Activated naive CD8-positive, alpha-beta T cell treated with anti-CD3 and anti-CD28 coated beads, Interleukin-2, amount 50 U/mL, for 16 hours (primary cell): ENCODE measurements at places on chromosomes 7 and 10.

GRCh38 chr10:82908096-82908495 is 1033.1 kb downstream of the NRG3 start:
- DNase-seq: no peak

DNA sequence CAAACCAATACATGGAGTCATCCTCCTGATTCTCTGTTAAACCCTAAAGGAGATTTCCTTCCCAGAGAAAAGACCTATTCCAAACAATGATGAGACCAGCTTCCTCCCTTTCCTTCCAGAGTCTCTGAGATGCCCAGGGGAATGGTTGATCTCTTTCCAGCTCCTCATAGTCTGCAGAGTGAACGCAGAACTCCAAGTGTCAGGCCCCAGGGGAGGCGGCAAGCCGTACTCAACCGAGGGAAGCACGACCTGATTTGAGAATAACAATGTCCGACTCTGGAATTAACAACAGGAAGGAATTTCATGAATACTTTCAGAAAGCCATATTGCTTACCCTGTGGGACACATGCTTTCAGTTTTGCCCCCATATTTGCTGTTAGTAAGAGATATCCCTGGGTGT is 241.7 kb upstream of the GLI3 start:
- DNase-seq: no peak

DNA sequence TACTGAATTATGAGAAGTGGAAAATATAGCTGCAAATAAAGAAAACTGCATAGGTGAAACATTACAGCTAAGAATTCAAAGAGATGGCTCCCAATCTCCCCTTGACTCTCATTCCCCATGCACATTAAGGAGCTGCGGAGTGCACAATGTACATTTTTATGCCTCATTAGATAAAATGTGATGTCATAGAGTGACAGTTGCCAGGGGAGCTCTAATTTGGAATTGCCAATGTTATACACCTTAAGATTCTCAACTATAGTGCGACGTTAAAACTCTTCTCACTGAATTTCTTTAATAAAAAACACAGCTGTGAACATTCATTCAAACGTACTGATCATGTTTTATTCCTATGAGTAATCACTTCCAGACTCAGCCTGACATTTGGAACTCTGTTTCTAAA is 386.9 kb upstream of the CELF2 start:
- DNase-seq: no peak

- DNase-seq: no peak
These were observed 85.0 kb downstream of the SGMS1 start for GRCh38 chr10:50538555-50539398.

DNA sequence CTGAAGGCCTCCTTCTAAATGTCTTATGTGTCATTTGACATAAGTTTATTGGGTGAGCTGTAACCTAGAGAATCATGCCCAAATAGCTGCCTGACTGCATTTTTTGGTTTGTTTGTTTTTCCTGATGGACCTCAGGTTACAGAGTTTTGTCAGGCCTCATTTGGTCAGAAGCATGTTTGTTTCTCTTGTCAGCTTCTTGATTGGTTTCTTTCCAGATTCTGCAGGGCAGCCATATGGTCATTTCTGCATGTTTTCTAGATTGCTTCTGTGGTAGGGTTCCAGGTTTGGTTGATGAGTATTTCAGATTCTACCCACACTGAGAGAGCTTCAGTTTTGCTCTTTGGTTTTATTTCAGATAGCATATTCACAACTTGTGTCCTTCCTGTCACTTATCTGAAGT is 28.0 kb downstream of the GLCCI1 start:
- no peak for DNase-seq

GRCh38 chr10:124539935-124540641 is 78.5 kb downstream of the LHPP start:
- DNase-seq: peak; percentile 43

DNA sequence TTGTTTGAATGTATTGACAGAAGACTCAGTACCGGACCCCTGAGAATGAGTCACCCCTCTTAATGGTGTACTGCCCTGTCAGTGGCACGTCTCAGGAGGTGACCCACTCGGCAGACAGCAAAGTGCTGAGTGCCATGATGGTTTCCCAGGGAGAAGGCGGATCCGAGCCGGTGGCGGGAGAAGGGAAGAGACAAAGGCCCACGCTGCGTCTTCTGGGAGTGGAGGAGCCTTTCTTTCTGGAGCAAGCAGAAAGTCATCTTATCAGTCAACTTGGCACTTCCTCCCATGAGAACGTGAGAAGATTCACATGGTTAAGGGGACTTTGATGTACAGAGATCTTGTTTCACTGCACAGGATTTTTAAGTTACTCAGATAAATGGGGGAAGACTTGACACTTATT is 14.6 kb upstream of the PPP2R2D start:
- DNase-seq: no peak

GRCh38 chr10:61919646-61920215 is 18.2 kb downstream of the ARID5B start:
- DNase-seq: no peak

DNA sequence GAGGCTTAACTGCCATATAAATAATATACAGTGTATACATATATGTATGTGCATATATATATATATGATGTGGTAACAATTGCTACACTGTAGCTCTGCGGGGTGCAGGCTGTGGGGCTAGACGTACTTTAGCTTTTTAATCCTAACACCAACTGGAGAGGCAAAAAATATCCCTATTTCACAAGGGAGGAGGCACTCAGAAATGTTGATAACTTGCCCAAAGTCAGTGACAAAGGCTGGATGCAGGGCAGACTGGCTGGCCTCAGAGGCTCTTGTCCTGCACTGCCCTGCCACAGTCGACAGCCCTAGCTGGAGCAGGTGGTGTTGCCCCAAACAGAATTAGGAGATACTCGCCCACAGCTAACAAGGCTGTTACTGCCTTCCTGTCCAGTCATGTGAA is 1.5 kb upstream of the RELN start:
- DNase-seq: no peak

DNA sequence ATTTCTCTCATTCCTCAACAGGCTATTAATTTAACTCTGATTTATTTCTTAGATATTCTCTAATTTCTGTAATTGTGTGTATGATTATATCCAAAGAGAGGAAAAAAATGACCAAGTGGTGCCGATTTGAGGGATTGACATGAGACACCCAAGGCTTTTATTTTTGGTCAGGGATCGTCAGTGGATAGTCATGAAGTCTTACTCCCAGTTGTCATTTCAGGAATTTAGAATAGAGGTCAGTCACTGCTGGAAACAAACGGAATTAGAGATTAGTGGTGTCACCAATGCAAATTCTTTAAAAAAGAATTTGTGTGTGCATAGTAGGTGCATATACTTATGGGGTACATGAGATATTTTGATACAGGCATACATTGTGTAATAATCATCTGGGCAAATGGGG is 26.8 kb upstream of the AGR3 start:
- no peak for DNase-seq

- no peak for DNase-seq
These were observed 260.8 kb downstream of the SNX13 start for GRCh38 chr7:17679458-17679857.

DNA sequence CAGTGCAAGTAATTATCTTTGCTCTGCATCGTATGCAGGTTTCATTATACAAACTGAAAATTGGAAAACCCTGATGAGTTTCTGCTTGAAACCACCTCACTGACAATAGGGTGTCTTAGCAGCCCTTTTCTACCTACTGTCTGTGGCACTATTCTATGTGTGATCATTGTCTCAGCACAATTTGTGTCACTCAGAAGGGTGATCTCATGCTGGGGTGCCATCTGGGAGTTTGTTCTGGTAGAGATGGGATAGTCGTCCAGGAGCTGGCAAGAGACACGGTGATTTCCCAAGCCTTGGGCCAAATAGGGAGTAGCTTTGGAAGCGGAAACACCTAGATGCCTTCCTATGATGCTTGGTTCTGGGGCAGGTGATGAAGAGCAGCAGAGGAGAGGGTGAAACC is 186.3 kb downstream of the FRMD4A start:
- DNase-seq: no peak

DNA sequence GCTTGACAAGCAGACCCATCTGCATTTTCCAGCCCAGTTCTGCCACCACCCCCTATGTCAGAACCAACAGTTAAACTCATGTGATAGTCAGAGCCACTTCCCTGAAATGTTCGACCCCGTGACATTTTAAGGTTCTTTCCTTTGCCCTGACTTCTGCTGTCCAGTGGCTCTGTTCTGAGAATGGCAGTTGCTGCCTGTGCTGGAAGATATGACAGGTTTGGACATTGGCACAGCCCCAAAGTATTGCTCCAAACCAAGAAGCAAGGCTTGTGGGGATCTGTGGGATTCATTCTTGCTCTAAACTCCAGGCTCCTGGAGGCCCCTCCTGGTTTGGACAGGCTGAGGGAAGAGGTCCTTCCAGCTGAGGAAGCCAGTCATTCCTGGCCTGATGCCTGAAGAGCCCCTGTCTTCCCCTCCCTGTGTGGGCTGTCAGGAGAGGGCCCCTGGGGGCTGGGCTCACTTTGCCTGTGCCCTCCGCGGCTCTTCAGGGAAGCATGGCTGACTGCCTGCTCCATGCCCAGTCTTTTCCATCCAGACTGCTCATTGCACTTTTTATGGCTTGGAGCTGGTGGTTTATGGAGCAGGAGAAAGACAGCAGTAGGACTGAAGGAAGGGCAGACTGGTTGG is 138.0 kb downstream of the CDH23 start:
- DNase-seq: no peak

DNA sequence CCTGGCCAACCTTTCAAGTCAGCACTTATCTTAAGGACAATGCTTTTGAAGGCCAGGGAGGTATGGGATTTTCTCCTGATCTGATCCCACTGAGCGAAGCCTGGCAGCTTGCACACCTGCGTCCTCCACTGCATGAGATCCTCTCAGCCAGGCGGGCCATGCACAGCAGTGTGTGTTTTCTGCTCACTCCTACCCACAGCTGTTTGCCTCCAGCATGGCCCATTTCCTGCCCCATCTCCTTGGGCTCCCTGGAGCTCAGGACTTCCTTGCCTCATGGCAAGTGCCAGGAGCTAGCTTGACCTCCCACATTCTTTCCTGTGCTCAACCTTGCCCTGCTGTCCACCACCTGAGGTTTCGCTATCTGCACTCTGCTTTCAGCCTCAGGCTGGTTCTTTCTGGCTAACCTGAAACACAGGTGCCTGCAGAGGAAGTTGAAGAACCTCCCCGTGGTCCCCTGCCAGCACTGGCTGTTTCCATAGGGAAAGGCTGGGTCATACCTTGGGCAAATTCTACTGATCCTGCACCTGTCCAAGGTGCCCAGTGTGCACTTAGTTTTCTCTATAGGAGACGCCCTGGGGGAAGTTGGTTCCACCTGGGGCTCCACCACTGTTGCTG is 43.9 kb upstream of the EEPD1 start:
- DNase-seq: no peak

- DNase-seq: no peak
These were observed 36.6 kb downstream of the RHEB start for GRCh38 chr7:151482883-151483710.

DNA sequence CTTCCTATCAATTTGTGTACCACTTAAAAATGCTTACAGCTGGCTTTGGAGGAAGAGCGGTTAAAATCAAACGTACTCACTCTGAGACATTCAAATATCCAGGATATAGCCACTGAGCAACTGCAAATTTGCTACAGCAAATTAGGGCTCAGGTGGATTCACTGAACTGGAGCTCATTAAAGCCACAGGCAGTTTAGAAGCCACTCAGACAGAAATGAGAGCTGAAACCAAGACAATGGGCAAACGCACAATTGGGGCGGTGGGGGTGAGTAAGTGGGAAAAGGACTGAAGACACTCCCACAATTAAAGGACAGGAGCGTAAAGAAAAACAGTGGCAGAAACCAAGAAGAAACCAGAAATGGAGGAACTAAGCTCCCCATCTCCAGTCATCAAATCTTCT is 20.5 kb downstream of the MPP7 start:
- DNase-seq: no peak

GRCh38 chr7:128859232-128860157 is 3.2 kb upstream of the ATP6V1F start:
- DNase-seq: no peak

DNA sequence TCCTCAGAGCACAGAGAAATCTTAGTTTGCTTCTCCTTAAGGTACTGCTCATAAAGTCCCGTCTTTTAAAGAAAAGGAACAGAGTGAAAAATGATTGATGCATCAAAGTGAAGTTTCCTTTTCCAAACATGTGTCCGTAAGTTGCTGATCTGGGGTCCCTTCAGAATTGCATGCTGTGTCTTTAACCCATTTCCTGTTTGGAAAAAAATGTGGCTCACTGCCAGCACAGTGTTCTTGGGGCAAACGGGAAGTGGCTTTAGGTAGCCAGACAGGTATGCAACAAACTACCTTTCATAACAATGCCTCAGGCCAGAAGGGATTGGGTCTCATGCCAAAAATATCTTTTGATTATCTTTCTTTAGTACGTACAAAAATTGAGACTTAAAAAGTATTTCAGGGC is 50.9 kb downstream of the TFAM start:
- no peak for DNase-seq

DNA sequence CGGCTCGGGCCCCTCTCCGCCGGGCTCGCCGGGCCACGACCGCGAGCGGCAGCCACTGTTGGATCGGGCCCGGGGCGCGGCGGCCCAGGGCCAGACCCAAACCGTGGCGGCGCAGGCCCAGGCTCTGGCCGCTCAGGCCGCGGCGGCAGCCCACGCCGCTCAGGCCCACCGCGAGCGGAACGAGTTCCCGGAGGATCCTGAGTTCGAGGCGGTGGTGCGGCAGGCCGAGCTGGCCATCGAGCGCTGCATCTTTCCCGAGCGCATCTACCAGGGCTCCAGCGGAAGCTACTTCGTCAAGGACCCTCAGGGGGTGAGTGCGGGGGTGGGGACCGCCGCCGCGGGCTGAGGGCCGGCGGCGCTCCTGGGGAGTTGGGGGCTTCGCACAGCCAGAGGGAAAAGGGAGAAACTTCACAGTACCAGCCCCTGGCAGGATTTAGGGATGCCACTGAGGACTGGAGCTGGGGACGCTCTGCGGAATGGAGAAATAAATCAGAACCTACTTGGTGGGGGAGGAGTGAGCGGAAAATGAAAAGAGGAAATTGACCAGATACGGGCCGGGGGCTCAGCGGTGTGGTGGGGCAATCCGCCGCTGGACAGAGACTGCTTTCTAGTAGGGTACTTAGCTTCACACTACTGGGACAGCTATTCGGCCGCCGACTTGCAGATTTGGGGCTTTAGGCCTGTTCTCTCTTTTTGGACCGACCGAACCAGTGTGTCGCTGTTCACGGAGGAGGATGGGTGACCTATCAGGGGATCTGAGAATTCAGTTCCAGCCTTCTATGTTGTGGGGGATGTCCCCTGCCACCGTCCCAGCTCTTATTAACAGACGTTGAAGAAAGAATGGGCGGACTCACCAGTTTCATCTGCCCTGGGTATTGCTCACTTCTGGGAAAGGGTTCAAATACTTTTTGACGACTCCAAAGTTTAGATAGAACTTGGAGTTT is 669 bp downstream of the PI4K2A start:
- DNase-seq: no peak

DNA sequence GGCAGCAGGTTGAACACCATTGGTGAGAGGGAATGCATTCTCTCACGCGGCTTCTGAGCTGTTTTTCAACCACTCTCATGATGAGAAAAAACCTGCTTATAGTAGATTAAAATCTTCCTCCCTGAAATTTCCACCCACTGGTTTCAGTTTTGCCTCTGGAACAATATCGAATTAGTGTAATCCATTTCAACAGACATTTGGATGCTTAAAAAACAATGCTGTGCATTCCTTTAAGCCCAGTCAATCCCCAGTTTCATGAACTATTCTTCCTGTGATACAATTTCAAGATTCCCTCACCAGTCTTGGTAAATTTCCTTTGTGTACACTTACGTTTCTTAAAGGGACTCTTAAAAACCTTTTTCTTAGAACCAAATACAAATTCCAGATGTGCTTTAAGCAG is 89.6 kb downstream of the ITIH5 start:
- no peak for DNase-seq
